ENCODE measurements at places on chromosomes 5 and 9.

GRCh38 chr5:179795049-179795862 lies 1.5 kb downstream of the LTC4S start:
- no peak for DNase-seq

DNA sequence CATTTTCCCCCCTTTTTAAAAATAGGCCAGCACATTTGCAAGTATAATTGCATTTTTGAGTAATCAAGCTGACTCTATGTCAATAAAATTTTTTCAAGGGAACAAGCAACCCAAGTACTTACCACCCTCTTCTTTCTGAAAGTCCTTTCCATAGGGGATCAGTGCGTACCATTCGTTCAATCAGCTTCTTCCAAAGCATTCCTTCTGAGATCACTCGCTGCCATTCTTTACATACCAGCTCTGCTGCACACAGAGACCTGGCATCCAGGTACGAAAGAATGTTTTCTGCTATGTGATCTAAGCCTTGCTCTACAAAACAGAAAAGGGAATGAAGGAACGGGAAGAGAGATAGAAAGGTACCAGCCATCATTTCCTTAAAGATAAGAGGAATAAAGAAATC lies 106.6 kb downstream of the FBXW11 start:
- no peak for DNase-seq

- no peak for DNase-seq
Observed at GRCh38 chr9:27533311-27533710, 3.7 kb upstream of the MOB3B start.

DNA sequence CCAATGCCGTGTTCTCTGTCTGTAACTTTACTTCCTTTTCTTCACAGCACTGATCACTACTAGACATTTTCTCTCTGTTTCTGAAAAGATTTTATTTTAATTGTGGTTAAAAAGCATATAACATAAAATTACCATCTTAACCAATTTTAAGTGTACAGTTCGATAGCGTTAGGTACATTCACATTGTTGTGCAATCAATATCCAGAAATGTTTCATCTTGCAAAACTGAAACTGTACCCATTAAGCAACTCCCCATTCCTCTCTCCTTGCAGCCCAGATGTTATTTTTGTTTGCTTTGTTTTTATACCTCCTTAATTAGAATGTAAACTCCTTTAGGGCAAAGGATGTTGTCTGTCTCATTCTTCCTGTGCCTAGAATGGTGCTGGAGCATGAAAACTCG lies 47.5 kb downstream of the COL27A1 start:
- DNase-seq: no peak

GRCh38 chr9:2227144-2227867 lies 212.2 kb downstream of the SMARCA2 start:
- peak; percentile 32 for DNase-seq

DNA sequence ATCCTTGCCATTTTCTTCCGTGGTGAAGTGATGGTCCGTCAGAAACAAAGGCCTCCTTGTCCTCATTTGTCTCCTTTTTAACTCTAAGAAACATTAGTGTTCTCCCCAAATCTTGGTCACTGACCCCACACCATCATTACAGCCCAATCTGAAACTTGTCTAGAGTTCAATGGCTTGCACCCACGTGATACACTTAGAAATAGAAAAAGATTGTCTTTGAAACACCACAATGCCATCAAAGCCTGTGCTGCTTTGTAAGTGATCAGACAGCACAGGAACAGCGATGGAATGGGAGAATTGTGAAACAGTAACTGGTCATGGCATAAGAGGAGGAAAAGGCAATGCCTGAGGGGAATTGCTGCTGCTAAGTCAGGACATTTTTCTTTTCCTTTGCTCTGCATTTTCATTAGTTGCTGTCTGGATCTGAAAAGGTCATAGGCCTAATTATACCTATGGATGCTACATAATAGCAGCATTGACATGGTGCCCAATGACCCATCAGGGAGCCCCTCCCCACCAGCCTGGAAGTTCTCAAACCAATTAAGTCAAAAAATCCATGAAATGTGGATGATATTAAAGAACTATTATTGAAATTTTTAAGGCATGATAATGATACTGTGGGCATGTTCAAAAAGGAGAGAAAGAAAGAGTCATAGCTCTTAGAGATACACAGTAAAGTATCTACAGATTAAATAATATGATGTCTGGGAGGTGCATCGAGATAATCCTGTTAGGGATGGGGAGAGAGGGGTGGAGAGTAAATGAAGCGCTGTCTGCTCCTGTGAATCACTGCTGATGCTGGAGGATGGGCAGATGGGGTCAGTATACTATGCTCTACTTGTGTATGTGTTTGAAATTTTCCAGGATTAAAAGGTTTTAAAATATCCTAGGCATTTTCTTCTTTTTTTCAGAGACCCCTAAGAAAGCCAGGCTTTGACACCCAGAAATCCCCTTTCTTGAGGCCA lies 83.6 kb downstream of the ENC1 start:
- peak; percentile 54 for DNase-seq

All from AG09309 (cell line).